ENCODE measurements at places on chromosomes 2 and 18.

- no peak for DNase-seq
These were observed 142.6 kb downstream of the DIS3L2 start for GRCh38 chr2:232104076-232104646.

GRCh38 chr2:22867973-22868372, 517.0 kb upstream of the KLHL29 start:
- no peak for DNase-seq

DNA sequence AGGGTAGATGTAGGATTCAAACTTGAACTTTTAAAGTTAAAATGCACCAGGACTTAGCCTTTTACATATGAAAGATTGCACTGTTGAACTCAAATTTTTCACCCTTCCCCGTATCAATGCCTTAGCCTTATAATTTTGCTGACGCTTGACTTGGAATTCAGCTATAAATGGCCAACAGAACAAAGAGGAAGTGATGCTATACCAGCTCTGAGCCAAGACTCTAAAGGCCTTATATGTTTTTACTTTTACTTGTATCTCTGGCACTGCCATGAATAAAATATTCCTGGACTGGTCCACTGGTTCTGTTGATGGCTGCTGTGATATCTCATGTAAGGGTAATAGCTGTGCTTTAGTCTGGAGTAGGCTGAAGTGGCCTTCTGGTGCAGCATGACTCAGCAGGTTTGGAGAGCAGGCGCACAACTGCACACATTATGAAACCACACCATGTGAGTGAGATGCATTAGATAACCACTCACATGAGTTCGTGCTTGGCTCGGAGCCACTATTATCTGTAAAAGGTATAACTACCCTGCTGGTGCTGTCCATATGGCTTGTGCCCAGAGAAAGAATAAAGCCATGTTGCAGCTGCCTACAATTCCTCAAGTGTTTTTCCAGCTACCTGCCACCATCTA, 8.4 kb upstream of the IER3IP1 start:
- no peak for DNase-seq

- DNase-seq, result no peak
These were observed 86.6 kb downstream of the ACOXL start for GRCh38 chr2:110818767-110819481.

GRCh38 chr2:15112216-15112615, 448.9 kb downstream of the NBAS start:
- DNase-seq, result no peak

DNA sequence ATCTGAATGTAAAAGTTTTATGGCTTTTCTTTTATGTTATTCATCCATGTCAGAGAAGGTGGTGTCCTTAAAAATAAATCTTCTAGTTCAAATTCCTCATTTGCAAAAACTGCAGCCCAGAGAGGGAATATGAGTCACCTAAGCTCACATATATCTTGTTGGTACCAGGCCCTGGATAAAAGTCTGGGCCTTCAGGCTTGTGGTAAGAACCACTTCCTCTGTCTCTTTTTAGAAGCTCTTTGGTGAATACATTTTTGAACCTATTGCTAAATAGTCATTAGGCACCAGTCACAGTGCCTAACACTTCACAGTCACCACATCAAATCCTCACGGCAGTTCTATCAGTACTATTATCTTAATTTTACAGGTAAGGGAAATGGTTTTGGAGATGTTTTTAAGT, 199.2 kb downstream of the KCNS3 start:
- no peak for DNase-seq

GRCh38 chr18:36451454-36452251, 154.1 kb downstream of the FHOD3 start:
- DNase-seq, result no peak

DNA sequence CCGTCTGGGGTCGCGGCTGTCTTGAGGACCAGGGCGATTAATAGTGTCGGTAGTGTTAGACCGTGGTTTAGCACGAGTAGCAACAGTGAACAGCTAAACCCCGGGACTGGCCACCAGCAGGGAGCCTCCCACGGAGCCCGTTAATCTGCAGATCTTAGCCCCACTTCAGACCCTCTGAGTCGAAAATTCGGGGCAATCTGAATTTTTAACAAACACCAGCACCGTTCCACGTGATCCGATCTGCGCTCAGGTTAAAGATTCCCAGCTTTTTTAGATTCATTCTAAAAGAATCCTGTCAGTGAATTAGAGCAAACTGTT, 479 bp upstream of the ATP5F1A start:
- DNase-seq, result no peak

All from GM12864 (cell line).